SIG-M5 (cell line): ENCODE measurements at places on chromosomes 1 and 21.

- DNase-seq = no peak
Measured at GRCh38 chr1:240122639-240123613, 31.2 kb downstream of the FMN2 start.

- no peak for DNase-seq
Measured at GRCh38 chr1:5953386-5953785, 38.8 kb downstream of the NPHP4 start.

DNA sequence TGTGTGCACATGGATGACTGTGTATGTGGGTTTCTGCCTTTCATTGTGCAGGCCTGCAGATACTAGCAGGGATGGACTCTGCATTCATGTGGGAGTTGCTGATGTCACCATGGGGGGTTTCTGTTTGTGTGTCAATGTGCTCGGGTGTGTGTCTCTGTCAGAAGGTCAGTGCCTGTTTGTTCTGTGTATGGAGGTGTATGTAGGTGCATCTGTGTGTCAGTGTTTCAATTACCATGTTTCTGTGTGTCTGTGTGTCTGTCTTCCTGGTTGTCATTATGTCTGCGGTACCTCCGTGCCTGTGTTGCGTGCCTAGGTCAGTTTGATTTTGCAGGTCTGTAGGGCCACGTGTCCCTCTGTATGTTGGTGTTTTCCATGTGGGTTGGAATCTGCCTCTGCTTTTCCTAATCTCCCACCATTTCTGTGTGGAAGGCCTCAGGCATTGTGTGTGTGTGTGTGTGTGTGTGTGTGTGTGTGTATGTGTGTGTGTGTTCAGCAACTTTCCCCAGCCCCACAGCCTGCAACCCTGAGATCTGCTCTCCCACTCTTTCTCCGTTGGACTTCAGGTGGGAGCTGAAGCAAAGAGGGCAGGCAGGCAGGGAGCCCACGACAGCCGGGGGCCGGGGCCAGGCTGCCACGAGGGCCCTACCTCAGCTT lies 36.7 kb upstream of the WASF2 start:
- no peak for DNase-seq

DNA sequence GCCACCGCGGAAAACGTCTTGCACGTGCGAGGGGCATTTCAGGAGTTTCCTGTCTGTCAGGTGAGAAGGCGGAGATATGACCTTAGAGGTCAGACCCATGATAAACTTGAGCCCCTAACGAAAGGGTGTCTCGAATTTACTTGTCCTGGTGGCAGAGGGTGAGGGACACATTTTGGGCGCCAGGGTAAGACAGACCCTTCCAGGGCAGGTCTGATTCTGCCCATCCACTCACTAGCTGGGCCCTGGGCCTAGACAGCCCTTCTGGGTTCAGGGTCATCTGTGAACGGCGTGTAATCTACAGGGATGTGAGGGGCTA lies 395 bp upstream of the CSRP1 start:
- no peak for DNase-seq

DNA sequence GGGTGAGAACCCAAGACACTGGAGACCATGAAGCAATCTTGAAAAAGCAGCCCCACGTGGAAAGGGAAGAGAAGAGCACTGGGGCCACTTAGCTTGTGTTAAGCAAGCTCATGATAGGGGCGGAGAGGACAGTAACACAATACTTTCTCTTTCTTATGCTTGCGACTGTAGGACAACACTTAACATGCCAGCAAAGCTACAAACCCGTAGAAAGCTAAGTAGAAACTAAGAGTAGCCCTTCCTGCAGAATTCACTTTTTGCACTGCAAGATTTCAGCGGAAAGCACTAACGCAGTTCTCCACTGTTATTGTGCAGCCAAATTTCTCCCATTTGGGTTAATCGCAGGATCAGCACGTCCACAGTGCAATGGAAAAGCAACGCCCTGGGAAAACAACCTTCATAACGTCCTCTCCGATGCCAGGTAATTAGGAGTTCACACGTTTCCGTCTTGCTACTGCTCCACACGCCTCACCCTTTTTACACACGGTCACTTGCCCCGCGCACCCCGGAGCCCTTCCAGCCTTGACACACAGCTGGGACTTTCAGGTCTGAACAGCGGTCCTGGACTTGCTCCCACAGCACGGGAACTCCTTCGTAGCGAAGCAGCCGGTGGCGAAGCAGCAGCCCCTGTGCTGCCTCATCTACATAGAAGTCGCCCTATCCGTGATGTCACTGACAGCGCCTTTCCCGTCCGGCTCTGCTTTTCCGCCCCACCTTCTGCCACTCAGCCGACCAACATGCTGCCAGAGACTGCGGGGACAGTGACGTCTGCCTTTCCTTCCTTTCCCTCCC lies 148.6 kb downstream of the PPIAL4G start:
- DNase-seq = peak; percentile 87

- no peak for DNase-seq
Measured at GRCh38 chr1:7651203-7651602, 119.9 kb upstream of the VAMP3 start.

DNA sequence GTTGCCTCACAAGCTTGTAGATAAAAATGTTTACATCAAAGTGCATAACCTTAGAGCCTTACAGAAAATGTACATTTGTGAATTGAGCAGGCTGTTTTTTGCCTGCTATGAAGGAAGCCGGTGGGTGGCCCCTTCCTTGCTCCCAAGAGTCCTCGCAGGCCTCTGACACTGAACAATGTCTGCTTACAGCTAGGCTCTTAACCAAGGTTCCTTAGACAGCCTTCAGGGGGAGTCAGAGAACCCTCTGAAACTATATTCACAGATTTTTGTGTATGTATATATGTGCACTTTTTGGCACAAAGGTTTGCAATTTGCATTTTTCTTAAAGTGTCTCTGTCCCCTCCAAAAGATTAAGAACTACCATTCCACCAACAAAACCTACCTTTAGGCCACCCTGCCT lies 282.6 kb downstream of the BARHL2 start:
- DNase-seq = no peak

GRCh38 chr1:111948209-111949171 lies 41.0 kb downstream of the KCND3 start:
- DNase-seq = no peak

DNA sequence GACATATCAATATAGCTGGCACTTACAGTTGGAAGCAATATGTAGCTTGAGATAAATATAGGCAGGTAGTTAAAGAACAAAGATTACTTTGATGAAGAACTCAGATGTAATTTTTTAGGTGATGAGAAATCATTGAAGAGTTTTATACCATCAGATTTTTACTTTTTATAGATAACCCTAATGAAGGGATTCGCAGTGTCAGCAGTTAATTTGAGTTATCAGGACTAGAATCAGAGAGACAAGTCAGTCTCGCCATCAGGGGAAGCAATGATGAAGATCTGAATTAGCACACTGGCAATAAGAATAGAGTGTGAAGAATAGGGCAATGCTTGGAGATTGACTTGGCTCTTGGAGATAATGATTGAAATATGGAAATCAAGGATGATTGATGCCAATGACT lies 342.5 kb downstream of the PDE4B start:
- no peak for DNase-seq

DNA sequence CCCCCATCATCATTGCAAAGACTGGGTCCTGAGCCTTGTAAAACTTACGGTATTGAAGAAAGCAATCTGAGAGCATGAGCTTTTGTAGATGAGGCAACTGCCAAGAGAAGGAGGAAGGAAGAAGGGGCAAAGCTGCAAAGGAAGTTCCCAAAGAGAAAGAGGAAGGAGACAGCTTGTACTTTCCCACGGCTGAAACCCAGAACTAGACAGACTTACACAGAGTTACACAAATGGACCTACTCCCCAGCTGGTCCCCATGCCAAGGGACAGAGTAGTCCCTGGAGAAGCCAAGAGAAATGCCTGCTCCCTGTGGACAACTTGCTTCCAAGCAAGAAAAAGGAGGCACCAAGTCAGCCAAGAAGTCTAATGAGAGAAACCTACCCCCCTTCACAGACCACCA lies 22.6 kb downstream of the SLC5A9 start:
- peak; percentile 6 for DNase-seq

DNA sequence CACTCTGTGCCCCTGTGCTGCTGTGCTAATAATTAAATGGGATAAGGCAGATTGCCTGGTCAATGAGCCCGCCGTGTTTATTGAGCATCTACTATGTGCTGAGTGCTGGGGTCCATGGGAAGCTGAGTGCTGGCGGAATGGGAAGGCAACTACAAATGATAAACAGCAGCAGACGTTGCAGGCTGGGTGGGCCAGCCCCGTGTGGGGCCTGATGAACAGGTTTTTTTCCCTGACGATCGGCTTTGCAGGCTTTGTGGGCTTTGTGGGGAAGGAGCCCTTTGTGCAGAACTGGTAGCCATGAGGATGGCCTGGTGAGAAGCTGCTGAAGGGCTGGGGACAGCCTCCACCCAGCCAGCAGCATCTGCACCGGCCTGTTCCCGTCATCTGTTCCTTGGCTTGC lies 3.5 kb downstream of the PDE9A start:
- DNase-seq = no peak

- DNase-seq = no peak
Measured at GRCh38 chr1:160834945-160835565, 27.6 kb downstream of the CD244 start.

- DNase-seq = no peak
Measured at GRCh38 chr1:51297401-51298321, 32.7 kb downstream of the TTC39A start.

DNA sequence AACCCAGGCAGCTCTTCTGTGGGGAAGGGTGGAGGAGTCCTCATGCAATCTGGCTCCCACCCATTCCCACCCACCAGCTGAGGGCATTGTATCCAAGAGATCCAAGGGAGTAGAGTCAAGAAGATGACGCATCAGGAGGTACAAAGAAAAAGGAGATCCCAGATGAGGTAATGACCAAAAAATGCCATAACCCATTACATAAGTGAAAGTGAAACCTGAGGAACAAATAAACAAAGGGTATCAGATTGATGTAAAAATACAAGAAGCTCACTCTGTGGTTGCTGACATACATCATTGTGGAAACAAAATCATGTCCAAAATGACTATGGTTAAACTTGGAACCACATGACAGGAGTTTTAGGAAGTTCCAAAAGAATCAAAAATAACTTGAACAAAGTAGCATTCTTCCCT lies 42.5 kb downstream of the CCN1 start:
- DNase-seq = no peak

DNA sequence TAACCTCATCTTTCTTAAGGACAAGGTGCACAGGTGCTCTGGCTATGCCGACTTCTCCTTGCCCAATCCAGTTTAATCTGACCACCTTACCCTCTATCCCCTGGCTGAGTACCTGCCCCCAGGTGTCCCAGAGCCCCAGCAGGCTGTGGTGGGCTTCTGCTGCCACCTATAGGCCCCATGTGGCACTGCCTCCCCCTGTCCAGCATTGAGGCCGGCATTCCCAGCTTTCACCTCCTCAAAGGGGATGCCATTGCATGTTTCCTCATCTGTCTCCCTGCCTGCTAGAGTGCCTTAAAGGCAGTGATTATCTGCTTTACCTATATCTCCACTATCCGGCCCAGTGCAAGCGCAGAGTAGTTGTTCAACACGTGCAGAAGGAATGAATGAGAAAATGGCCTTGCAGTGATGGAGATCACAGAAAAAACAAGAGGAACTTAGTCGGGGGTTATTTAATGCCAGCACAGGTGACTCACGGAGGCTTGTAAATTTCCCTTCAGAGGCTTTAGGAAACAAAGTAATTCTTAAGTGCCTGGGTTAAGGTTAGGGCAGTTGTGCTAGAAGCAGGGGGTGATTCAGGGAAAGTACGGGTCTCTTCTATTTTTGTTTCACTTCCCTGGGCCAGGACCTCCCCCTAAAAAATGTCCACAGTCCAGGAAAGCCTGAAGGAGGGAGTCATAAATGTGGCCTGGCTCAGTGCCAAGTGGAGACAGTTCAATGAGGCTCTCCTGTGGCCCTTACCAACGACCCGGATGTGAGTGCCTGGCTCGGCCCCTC lies 131.8 kb upstream of the NGF start:
- DNase-seq = no peak

DNA sequence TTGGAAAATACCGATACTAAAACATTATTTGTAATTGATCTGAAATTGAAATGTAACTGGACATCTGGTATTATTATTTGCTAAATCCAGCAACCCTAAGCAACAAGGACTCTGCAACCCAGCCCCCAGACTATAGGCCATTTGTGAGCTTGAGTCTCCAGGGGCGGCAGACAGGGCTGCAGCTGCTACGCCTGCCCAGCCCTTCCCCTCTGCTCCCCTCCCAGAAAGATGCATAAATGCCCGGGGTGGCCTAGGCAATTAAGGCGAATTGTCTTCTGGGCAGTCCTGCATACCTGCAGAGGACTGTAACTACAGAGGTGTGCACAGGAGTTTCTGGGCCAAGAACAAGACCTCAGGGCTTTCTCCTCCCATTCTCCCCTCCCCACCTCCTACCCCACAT lies 41.2 kb upstream of the LBR start:
- no peak for DNase-seq

DNA sequence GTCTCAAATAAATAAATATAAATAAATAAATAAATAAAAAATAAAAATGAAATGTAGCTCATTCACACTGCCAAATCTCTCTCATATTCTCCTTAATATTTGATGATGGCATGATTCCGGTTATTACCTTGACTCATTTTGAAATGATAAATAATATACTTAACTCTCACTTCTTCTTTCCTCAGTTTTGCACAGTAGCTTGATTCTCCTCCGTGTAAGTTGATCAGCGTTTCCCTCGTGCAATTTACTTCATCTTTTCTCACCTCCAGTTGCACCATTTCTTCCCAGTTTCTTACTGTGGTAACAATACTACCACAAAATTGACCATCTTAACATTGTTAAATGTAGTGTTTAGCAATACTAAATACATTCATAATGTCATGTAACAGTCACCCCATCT lies 111.6 kb downstream of the RIPK4 start:
- no peak for DNase-seq

- DNase-seq = no peak
Measured at GRCh38 chr1:209576392-209577197, 6.9 kb upstream of the CAMK1G start.

GRCh38 chr1:207830788-207831187 lies 78.9 kb downstream of the CD46 start:
- no peak for DNase-seq

GRCh38 chr1:34272152-34272551 lies 95.4 kb downstream of the C1orf94 start:
- no peak for DNase-seq

- no peak for DNase-seq
Measured at GRCh38 chr1:85343612-85344255, 67.3 kb upstream of the BCL10 start.

DNA sequence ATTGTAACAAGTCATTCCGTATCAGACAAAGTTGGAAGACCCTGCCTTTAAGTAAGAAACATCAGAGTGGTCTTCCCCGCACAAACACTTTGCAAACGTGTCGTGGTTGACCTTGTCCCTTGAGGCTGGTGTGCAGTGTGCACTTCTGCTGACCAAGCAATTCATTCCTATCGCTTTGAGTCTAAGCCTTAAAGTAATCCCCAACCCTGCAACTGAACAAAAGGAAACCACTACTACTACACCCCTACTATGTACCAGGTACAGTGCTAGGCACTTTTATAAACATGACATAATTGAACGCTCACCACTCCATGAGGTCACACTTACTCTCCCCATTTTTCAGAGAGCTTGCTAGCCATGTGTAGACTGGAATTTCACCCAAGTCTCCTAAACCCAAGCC lies 10.6 kb downstream of the ITPKB start:
- DNase-seq = no peak

GRCh38 chr21:33117101-33117888 lies 47.4 kb downstream of the OLIG1 start:
- DNase-seq = no peak

- DNase-seq = no peak
Measured at GRCh38 chr1:176122282-176122681, 84.8 kb downstream of the COP1 start.
